ENCODE measurements at places on chromosomes 7 and 10.

- DNase-seq, result peak; percentile 72
- H3K27me3 ChIP-seq, result no peaks in the 10 kb centered on the region
- peak overlapping the region; percentile 63 for H3K4me3 ChIP-seq
- no peaks in the 10 kb centered on the region for H3K36me3 ChIP-seq
- H3K27ac ChIP-seq, result peak overlapping the region; percentile 91
- peaks cover 20% of the 10 kb centered on the region for H3K4me1 ChIP-seq
Measured at GRCh38 chr10:67663449-67664087, 32.4 kb downstream of the CTNNA3 start.

DNA sequence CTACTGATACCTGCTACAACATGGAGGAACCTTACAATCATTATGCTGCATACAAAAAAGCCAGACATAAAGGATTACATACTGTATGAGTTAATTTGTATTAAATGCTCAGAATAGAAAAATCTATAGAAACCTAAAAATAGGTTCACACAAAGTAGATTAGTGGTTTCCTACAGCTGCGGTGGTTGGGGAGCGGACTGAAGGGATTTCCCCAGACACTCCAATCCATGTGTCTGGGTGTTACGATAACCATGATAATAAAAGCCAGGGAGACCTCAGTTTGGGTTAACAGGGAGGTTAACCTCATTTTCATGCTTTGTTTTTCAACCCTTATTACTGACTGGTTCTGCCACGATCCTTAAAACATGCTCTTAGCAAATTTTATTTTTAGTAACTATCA, 355.9 kb downstream of the KCNMA1 start:
- H3K4me3 ChIP-seq, result no peak overlapping the region
- no peak overlapping the region for H3K27ac ChIP-seq
- no peak for DNase-seq
- H3K4me1 ChIP-seq, result peaks cover 9% of the 10 kb centered on the region

GRCh38 chr7:44149571-44150465, 8.7 kb upstream of the MYL7 start:
- no peaks in the 10 kb centered on the region for H3K4me1 ChIP-seq
- DNase-seq, result no peak
- H3K36me3 ChIP-seq, result no peaks in the 10 kb centered on the region
- peaks cover 4% of the 10 kb centered on the region for H3K27me3 ChIP-seq

DNA sequence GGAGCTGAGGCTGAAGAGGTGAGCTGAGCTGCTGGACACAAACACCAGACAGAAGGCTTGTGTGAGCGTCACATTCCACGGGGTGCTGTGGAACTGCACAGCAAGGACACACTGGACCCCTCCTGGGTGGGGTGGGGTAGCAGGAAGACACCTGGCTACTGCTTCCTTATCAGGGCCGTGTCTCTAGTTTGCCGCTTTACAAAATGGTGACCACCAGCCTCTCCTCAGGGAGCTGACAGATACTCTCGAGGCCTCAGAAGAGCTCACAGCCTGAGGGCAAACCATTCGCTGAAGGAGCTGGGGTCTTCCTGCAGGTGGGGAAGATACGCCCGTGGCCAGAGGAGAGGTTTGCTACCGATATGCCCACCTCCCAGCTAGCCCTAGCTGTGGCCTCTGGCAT, 461.9 kb downstream of the PLXNA4 start:
- H3K27ac ChIP-seq, result no peak overlapping the region
- H3K4me1 ChIP-seq, result no peaks in the 10 kb centered on the region
- H3K36me3 ChIP-seq, result no peaks in the 10 kb centered on the region
- H3K27me3 ChIP-seq, result no peaks in the 10 kb centered on the region

DNA sequence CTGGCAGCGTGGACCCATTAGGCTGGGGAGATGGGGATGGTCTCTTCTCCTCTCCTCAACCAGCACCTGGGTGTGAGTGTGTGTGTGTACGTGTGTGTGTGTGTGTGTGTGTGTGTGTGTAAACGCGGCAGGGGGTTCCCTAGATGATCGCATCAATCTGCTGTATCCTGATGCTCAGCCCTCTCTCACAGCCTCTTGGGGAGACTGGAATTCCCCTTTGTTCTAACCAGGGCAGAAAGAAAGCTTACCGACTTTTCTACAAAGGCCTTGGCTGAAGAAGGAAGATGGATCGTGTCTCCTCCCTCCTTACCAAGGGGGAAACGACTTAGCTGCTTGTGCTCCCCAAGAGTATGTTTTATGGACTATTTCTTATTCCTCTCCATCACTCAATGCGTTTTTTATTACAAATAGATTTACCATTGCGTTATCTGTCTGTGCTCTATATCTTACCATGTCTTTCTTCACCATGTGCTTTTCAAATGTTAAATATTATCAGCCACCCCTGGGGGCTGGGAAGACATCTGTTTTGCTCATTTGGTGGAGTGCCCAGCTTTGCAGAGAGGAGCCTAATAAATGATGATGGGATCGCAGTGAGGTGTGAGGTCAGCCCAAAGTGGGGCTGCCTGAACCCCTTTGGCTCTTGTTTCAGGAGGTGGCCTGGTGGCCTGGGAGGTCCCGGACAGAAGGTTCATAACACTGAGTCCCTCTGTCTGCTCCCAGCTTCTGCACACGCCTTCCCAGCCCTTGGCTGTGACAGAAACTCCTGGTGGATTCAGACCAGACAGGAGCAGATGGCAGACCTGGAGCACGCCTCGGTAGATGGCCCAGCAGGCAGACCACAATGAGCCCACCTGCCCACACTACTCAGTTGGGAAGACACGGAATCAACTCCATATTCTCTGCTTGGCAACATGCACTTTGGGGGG, 262.0 kb downstream of the PRPF18 start:
- no peak for DNase-seq
- no peaks in the 10 kb centered on the region for H3K27me3 ChIP-seq
- no peak overlapping the region for H3K4me3 ChIP-seq
- no peaks in the 10 kb centered on the region for H3K36me3 ChIP-seq

- H3K4me3 ChIP-seq, result no peak overlapping the region
- H3K27me3 ChIP-seq, result no peaks in the 10 kb centered on the region
- no peaks in the 10 kb centered on the region for H3K4me1 ChIP-seq
Measured at GRCh38 chr7:36621396-36621795, 102.9 kb downstream of the AOAH start.

DNA sequence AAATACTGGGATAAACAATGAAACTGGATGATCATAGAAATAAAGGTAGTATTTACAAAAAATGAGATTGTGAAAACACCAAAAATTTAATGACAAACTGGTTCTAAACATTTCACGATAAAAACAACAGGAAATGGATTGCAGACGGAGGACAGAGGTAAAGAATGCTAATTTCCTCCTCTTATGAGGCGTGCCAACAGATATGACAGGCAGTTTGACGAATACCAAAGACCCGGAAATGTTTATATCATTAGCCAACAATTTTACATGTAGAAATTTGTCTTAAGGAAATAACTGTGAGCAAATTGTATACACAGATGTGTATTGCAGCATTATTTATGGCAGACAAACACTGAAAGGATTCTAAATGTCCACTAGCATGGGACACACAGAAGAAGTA, 162.0 kb upstream of the MGMT start:
- H3K27ac ChIP-seq, result no peak overlapping the region

DNA sequence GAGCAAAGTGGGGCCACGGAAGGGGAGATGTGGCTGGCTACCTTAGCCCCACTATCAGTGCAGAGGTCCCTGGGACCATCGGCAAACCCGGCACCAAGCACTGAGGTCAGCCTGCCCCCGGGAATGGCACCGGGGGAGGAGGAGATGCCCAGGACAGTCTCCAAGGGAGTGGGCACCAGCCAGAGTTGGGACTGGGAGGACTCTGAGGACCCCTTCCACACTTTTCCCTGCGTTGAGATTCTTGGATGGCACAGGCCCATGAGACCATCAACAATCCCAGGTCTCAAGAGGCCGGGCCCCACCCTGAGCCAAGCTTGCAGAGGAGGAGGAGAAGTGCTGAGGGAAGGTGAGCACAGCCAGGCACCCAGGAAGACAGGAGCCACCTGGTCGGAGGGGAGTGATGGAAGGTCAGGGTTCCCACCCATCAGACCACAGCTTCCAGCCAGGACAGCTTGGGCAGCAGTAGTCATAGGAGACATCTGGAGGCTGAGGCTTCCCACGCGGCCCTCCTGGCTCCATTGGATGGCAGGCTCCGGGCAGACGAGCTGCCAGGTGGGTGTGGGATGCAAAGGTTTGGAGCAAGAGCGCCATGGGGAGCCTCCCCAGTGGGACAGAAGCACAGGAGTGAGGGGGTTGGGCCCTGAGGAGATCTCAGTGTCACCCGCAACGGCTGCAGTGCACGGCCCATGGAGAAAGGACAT, 2.6 kb upstream of the OPN4 start:
- H3K27ac ChIP-seq, result no peak overlapping the region
- H3K4me1 ChIP-seq, result peaks cover 19% of the 10 kb centered on the region
- no peak overlapping the region for H3K4me3 ChIP-seq
- no peak for DNase-seq

- H3K27ac ChIP-seq, result peak overlapping the region; percentile 85
- peak overlapping the region; percentile 36 for H3K4me3 ChIP-seq
- H3K27me3 ChIP-seq, result no peaks in the 10 kb centered on the region
- DNase-seq, result peak; percentile 72
- no peaks in the 10 kb centered on the region for H3K36me3 ChIP-seq
- peaks cover 24% of the 10 kb centered on the region for H3K4me1 ChIP-seq
Measured at GRCh38 chr10:122307669-122308416, 36.7 kb downstream of the BTBD16 start.

GRCh38 chr7:12730523-12730922, 43.1 kb downstream of the ARL4A start:
- H3K27me3 ChIP-seq, result no peaks in the 10 kb centered on the region
- no peak overlapping the region for H3K27ac ChIP-seq
- H3K4me3 ChIP-seq, result no peak overlapping the region
- H3K36me3 ChIP-seq, result no peaks in the 10 kb centered on the region
- no peak for DNase-seq

- H3K27ac ChIP-seq, result no peak overlapping the region
- H3K27me3 ChIP-seq, result no peaks in the 10 kb centered on the region
- no peaks in the 10 kb centered on the region for H3K4me1 ChIP-seq
- DNase-seq, result no peak
- no peaks in the 10 kb centered on the region for H3K36me3 ChIP-seq
- no peak overlapping the region for H3K4me3 ChIP-seq
Measured at GRCh38 chr10:123868038-123869019, 23.3 kb downstream of the CPXM2 start.

DNA sequence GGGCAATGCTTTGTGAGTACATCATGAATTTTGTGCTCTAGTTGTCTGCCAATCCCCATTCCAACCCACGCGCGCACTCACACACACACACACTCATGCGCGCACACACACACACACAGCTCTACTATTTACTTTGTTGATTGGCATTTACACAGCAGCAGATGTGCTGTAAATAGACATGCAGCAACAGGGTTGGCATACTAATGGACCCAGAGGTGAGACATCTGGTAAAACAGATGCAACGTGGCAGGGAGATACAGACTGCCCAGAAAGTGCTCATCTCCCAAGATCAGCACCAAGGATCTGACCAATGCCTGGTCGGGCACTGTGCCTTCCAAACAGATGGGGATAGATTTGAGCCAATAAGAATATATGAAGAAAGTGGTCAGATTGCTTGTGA, 873.0 kb downstream of the SORCS3 start:
- no peaks in the 10 kb centered on the region for H3K36me3 ChIP-seq
- H3K4me3 ChIP-seq, result no peak overlapping the region
- DNase-seq, result no peak

GRCh38 chr7:102291916-102292267, 5.2 kb downstream of the SH2B2 start:
- no peaks in the 10 kb centered on the region for H3K36me3 ChIP-seq
- H3K4me3 ChIP-seq, result no peak overlapping the region
- no peaks in the 10 kb centered on the region for H3K27me3 ChIP-seq
- H3K4me1 ChIP-seq, result peaks cover 35% of the 10 kb centered on the region

GRCh38 chr7:39758234-39758970, 135.0 kb downstream of the RALA start:
- H3K4me1 ChIP-seq, result no peaks in the 10 kb centered on the region
- no peak for DNase-seq
- H3K36me3 ChIP-seq, result no peaks in the 10 kb centered on the region
- no peak overlapping the region for H3K27ac ChIP-seq

DNA sequence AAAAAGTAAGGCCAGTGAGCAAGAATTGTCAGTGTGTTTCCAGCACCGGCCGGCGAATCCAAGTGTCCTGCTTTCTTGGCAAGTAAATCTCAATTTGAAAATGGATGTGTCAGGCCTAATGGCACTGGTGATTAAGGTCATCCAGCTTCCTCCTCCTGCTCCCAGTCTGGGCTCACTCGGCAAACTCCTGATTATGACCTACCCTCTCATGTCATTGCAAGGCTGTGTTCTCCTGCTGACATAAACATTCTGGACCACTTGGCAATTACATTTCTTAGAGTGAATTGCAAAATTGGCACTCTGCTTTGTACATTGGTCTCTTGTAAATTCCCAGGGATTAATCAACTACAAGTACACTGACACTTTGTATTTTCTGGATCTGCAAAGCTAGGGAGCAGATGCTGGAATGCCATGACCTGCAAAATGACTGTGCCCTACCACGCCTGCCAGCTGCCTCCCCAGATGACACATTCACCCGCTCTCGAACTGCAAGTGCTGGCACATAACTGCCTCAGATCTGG, 473.8 kb downstream of the KIF20B start:
- no peak for DNase-seq
- H3K4me3 ChIP-seq, result no peak overlapping the region
- H3K27me3 ChIP-seq, result no peaks in the 10 kb centered on the region
- no peaks in the 10 kb centered on the region for H3K36me3 ChIP-seq
- H3K4me1 ChIP-seq, result no peaks in the 10 kb centered on the region
- no peak overlapping the region for H3K27ac ChIP-seq

GRCh38 chr7:57384380-57384779, 65.6 kb upstream of the ZNF716 start:
- H3K27me3 ChIP-seq, result no peaks in the 10 kb centered on the region
- H3K4me3 ChIP-seq, result no peak overlapping the region
- no peaks in the 10 kb centered on the region for H3K36me3 ChIP-seq
- no peak for DNase-seq

- H3K27ac ChIP-seq, result no peak overlapping the region
- DNase-seq, result no peak
- no peaks in the 10 kb centered on the region for H3K4me1 ChIP-seq
Measured at GRCh38 chr7:82700741-82701140, 257.2 kb upstream of the CACNA2D1 start.

DNA sequence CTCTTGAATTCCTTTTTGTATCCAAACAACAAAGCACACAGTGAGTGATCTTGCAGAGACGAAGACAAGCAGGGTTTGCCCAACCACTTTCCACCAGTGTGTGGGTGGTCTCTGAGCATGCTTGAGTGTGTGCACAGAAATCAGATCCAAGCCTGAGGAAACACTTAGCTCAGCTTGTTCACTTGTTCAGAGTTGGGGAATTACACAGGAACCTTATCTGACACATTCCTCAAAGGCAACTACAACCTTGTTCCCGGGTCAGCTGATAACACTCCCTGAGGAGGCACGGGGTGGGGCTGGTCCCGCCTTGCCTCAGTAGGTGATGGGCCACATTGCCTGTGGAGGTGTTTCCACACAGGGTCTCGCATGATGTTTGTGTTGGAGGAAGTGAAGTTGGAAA, 216.9 kb downstream of the DYNC1I1 start:
- no peak overlapping the region for H3K27ac ChIP-seq
- H3K27me3 ChIP-seq, result no peaks in the 10 kb centered on the region
- no peak for DNase-seq
- no peaks in the 10 kb centered on the region for H3K4me1 ChIP-seq
- H3K4me3 ChIP-seq, result no peak overlapping the region
